Stimulated activated memory B cell treated with anti-CD40 and anti-IgM and Interleukin-4, amounts not matched to agents 10 μg/mL and 1 μg/mL and 100 μg/mL, for 72 hours (primary cell): ENCODE measurements at places on chromosomes 5 and 9.

DNA sequence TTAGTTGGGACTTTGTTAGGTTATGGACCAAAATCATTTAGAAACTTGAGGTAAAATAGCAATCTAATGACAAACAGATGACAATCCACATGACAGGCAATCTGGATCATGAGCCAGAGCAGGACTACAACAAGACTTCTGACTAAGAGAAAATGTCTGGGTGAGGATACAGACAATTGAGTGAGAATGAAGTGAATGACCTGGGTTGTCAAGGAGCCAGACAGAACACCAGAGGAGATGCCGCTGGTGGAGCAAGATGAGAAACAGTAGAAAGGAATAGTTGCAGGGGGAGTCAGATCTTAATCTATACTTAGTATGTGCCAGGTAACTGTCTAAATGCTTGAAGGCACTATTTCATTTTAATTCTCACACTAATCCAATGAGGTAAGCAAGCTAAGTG is 277.8 kb downstream of the PRELID2 start:
- no peak for ATAC-seq

DNA sequence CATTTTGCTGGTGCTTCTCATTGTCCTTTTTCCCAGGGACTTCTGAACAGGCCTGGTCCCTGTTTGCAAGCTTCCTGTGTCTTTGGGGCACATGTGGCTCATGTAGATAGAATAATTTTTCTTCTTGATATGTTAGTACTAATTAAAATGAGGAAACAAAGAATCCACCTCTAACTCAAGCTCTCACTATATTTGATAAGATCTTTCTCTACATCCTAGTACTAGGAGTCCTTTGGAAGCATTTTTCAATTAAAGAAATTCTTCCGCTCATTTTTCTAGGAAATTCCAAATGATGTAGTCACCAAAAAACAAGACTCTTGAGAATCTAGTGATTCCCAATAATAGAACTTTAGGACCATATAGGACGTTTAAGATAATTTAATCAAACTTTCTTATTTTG is 165.3 kb downstream of the SEC61B start:
- ATAC-seq: no peak

- ATAC-seq: no peak
Observed at GRCh38 chr9:12880406-12881015, 105.7 kb downstream of the LURAP1L start.

DNA sequence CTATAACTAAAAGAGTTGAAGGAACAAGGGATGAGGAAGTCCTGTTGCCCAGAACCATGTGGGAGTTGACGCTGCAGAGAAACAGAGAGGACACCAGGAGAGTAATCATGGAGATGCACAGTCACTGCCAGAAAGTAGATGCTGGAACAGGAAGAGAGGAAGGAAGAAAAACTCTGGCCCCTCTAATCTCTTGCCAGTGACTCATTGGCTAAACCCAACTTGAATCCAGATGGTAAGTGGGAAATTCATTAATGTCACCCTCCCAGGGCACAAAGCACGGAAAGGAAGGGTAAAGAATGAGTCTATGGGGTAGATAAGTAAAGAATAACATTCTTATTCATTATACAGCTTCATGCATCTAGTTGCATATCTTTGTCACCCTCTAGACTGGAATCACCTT is 631.9 kb downstream of the PRELID2 start:
- no peak for ATAC-seq

DNA sequence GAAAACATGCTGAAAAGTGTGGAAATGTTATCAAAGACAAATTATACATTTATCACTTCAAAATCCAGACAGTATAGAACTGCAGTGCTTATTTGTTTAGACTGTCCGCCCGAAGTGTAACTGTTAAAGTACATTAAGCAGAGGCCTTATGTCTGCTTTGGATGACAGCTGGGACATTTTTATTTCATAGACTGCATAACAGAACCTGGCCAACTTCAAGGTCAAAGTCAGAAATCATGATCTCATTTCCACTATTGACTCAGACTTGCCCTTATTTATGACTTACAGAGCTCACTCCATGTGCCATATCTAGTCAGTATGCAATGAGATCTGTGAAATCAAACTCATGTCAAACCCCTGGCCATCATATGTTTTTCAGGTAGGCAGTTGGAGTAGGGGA is 87.7 kb downstream of the RAB3C start:
- ATAC-seq: no peak

DNA sequence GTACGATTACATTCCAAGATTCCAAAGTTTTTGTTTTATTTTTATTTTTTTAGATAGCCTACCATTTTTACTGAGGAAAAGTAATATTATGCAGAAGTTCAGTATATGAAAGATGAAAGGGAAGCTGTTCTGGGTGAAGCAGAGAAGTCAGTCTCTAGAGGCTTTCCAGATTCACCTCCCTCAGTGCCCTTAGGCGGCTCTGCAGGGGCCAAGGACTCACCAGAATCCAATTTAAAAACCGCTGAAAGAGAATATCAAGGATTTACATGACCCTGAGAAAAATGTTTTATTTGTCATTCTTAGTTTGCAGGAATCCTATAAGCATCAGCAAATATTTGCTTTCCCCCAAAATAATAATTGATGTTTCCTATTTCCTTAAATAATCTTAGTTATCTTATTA is 1084.6 kb upstream of the ARRDC3 start:
- ATAC-seq: no peak

GRCh38 chr5:160169326-160169725 is 50.1 kb upstream of the PWWP2A start:
- ATAC-seq: no peak

DNA sequence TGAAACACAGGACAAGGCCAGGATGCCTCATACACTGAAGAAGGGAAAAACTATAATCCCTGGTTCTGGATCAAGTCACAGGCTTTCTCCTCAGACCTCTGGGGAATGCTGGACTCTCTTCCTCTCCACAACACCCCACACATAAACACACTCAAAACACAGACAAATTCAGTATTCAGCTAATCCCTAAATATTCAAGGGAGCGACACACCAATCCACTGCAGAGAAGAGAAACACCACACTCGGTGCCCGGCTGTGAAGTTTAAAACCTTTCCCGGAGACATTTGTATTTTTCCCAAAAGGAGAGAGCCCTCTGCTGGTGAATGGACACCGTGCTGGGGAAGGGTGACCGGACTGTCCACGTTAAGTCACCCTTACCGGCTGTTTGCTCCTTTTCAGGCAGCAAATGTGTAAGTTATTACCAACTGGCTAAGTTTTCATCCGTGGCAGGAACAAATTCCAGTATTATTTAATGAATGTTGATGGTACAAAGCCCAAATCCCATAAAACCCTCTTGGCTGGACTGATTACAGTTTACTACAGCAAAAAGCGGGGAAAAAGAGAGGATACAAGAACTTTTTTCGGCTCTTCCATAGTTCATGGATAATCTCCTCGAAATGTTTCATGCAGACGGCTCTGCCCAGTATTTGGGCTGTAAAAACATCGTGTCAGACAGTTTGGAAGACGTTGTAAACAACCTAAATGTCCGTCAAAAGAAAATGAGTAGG is 130.9 kb upstream of the SLC30A5 start:
- no peak for ATAC-seq

DNA sequence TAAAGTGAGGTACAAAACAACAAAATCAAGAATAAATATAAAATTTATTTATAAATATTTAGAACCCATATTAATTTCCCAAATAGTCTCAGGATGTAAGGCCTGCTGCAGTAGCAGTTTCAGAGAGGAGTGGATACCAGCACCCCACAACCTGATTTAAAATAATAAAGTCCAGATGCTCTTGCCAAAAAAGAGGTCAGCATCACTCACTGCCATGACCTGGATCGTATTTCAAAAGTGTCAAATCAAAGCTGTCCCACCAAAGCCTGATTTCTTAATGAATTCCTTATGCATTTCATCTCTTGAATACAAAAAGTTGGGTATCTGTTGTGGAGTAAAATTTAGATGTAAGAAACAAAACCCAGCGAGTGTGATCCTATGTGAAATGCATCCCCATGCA is 58.0 kb upstream of the ROR2 start:
- no peak for ATAC-seq

GRCh38 chr5:127556609-127557334 is 39.3 kb downstream of the PRRC1 start:
- ATAC-seq: no peak

GRCh38 chr5:78500871-78501270 is 140.5 kb downstream of the SCAMP1 start:
- ATAC-seq: no peak

DNA sequence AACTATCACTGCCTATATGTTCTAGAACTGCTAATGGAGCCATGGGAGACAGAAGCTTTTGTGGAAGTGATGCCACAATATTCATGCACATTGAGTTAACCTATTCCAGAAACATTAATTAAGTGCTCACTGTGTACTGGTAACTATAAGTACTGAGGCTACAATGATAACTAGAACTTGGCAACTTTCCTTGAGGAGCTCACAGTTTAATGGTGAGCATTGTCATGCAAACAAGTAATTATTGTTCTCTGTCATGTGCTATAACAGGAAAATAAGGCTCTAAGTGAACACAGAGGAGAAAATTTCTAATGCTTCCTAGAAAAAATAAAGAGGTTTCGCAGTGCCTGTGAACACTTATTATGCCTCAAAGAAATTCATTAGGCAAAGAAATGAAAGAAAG is 142.2 kb downstream of the BAAT start:
- ATAC-seq: no peak

DNA sequence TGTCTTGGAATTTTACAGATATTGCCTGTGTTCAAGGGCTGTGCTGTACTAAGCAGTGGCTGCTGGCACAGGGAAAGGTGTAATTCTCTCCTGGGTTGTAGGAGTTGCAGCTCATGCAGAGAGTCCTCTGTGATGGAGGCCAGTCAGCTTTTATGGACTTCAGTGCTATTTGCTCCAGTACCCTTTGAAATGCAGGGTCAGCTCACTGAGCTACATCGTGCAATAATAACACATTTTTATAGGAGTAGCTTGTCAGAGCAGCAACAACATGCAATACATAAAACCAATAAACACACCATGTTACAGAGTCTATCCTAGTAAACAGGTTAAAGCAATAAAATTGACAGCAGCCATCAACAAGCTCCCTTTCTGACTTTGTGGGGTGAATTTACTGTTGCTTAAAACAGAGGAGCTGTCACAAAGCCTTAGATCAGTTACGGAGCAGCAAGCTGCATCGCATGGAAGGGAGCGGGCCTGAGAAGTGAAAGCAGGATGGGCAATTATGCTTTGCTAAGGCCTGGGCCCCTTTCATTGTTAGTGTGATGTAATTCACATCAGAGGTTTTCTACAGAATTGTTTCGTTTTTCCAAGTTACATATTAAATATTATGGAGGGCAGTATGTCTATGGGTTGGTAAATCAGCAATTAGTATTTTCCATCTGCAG is 16.8 kb downstream of the CD180 start:
- no peak for ATAC-seq

- ATAC-seq: no peak
Observed at GRCh38 chr5:125987677-125988255, 435.4 kb upstream of the GRAMD2B start.

DNA sequence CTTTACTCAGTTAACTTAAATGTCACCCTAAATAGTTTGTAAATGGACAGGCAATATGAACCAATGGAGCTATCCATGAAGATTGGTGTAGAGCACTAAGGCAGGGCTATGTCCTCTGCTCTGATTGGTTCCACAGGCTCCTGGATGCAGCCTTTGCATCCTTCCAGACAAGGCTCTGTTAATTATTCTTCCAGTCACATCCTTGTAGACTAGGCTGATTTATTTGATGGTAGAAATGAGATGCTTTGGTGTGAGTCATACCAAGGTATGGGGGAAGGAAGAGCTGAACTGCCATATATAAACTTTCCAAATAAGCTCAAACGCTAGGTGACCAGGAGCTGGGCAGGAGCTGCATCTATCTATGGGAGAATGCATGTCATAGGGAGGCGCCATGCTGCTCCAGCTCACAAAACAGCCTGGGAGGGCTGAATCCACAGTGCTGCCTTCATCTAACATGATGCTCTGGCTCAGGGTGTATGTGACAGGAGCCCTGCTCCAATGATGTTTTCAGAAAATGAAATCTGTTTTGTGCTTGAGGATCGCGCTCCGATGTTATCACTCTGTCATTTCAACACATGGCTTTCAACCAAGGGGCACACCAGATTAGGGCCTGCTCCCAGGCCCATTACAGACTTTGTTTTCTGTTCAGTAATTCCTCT is 818.0 kb upstream of the ZNF608 start:
- no peak for ATAC-seq

DNA sequence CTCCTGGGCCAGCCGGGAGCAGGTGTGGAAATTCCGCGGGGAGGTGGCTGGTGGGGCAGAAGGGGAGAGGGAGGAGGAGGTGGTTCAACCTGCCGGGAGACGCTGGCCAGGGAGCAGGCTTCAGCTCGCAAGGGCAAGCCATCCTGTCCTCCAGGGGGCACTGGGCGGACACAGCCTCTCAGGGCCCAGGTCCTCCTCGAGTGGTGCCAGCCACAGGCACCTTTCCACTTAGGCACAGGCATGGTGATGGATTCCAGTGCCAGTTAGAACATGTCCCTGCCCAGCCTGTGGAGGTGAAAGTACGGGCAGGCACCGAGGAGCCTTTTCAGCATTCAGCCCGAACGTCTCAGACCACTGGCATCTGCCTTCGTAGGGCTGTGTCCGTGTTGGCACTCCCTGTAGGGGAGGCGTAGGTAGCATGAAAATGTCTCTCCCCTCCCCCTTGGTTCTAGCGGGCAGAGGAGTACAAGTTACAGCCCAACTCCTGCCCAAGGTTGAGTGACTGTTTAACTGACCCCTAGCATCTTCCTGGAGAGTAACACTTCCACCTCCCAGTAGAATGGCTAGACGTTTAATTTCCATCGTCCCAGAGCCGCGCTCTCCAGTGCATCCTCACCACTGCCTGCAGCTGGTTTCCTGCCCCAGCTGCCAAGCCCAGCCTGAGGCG is 48.9 kb downstream of the DAB2IP start:
- no peak for ATAC-seq

DNA sequence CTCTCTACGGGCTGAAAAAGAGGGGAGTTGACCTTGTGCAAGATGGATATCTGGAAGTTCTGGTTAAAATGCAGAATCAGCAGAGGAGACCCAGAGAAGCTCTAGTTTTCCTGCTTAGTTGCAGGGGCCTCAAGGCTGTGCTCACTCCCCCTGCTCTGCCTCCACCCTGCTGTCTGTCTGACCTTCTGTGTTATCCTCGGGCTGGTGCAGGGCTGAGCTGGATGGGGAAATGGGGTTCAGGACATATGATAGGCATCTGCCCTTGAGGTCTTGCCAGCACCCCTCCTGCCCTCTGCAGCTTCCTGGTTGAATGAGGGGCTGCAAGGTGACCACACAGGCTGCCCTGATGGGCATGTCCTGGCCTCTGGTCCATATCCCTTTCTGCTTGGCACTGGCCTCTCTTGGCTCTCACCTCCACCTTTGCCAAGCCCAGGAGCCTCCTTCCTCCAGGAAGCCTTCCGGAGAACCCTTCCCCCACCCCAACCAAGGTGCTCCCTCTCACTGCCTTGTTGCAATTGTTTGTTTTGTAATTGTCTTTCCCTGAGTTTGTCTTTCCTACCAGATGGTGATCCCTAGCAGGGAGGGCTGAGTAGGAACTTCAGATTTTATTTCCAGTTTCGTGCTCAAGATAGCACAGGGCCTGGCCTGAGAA is 1.3 kb downstream of the TMEM268 start:
- no peak for ATAC-seq

DNA sequence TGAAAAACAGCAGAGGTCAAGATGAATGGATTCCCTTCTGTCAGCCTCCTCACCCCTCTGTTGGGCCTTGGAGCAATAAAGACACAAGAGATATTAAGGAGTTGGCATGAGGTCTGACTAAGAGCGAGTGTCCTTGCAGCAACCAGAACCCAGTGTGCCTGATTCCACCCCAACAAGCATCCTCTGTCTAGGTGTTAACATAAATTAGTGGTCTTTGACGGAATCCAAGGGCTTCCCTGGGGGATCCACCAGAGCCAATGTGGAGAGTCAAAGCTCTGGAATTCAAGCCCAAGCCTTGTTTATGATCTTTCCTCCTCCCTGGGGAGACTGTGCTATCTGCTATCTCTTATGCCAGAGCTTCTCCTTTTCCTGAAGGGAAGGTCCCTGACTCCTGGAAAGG is 128.1 kb upstream of the SMIM23 start:
- ATAC-seq: no peak
